NCI-H2081 (cell line): ENCODE measurements at places on chromosomes 7 and 10.

DNA sequence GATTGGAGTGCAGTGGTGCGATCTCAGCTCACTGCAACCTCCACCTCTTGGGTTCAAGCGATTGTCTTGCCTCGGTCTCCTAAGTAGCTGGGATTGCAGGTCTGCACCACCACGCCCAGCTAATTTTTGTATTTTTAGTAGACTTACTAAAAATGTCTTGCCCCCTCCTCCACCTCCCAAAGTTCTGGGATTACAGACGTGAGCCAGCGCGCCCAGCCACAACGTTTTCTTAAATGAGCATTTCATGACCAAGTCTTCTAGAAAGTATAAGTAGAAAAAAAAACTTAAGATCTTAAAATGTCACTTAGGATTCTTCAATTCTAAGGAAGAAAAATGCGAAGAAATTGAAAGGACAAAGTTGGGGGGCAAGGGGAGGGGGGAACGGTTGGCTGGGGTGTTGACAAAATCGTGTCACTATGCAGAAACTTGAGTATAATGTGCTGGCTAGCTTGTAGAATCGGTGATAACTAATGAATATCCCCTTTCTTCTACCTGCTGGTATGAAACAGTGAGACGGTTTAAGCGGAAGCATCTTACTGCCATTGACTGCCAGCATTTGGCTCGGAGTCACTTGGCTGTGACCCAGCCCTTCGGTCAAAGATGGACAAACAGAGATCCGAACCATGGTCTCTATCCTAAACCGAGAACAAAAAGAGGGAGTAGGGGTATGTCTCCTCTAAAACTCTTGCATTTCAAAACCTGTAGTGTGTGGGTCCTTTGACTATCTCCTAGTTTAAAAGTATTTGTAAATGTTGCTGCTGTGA lies 12.7 kb downstream of the FBH1 start:
- no peak for DNase-seq

- no peak for DNase-seq
Measured at GRCh38 chr10:1199345-1199673, 143.1 kb downstream of the WDR37 start.

DNA sequence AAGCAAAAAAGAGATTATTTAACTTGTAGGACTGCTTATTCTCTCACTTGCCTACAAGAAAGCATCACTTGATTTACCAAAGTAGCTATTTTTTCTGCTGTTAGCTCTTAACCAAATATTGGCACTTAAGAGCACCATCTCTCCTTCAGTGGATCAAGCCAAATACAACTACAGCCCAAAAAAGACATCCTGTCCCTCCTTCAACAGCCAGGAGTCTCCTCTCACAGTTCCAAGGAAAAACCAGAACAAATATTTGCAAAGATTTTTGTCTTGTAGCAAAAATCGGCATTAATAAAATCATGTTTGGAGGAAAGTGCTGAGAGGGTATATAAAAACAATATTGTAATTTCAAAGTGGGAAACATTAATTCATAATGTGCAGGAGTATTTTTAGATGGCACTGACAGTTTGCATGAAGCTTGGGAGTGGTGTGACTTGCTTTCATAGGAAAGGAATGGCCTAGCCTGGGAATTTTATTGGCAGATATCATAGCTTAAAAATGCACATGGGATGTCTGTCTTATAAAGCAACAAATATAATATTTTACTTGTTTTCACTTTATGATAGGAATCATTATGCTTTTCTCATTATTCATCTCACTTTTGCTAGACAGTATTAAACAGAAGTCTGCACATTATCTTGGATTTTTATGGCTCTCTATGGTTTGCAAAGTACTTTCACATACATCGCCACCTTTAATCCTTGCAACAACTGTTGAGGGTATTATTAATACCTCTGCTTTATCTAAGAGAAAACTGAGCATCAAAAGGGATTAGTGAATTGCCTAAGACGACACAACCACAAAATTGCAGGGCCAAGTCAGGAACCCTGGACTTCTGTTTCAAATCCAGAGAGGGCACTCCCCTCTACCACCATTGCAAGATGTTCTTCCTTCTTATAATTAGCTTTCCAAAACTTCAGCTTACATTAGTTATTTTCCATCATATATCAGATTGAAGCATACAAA lies 103.5 kb downstream of the AGMO start:
- DNase-seq, result no peak

- no peak for DNase-seq
Measured at GRCh38 chr10:411603-412002, 276.3 kb downstream of the ZMYND11 start.

DNA sequence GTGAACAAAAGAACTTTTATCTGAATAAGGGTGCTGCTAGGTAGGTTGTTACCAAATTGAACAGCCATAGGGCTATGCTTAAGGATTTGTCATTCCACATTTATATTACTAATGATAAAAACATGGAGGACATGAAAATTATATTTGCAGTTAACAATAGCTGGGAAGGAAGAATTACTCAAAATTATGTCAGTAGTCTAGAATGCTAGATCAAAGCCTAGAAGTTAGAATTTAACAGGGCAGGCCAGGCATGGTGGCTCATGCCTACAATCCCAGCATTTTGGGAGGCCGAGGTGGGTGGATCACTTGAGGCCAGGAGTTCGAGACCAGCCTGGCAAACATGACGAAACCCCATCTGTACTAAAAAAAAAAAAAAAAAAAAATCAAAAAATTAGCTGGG lies 9.4 kb downstream of the STK17A start:
- no peak for DNase-seq

GRCh38 chr10:71891437-71891836 lies 40.4 kb upstream of the PSAP start:
- no peak for DNase-seq

DNA sequence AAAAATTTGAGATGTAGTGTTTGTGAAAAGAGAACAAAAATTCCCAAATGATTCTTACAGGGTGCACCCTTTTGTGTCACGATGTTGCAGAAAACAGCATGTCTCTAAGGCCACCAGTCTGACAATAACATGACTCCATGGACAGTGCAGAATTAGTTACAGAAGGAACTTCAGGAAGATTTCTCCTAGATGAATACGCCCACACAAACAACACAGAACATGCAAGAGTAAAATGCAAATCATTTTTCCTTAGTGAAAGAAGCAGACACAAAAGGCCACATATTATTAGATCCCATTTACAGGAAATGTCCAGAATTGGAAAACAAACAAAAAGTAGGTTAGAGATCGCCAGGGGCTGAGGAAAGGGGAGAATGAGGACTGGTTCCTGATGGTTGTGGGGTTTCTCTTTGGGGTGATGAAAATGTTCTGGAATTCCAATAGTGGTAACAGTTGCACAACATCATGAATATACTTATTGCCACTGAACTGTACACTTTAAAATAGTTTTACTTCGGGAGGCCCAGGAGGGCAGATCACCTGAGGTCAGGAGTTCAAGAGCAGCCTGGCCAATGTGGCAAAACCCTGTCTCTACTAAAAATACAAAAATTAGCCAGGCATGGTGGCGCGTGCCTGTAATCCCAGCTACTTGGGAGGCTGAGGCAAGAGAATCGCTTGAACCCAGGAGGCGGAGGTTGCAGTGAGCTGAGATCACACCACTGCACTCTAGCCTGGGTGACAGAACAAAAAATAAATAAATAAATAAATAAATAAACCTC lies 10.2 kb downstream of the ZC3HAV1 start:
- DNase-seq, result no peak

DNA sequence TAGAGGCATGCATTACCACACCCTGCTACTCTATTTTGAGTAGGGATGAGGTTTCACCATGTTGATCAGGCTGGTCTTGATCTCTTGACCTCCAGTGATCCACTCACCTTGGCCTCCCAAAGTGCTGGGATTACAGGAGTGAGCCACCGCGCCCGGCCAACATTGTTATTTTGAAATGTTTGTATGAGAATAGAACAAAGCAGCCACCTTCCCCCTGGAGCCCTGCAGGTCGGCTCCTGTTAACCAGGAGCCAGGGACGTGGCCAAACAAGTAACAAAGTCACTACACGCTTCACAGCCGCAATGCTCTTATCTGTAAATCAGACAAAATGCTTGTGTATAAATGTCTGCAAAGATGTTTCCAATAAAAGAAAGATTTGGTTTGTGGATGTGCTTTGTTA lies 295.4 kb downstream of the CNTNAP2 start:
- no peak for DNase-seq
